ENCODE measurements at places on chromosomes 6 and 20.
A peak's percentile ranks its signal among the peaks of the same experiment; 100 is the strongest.

DNA sequence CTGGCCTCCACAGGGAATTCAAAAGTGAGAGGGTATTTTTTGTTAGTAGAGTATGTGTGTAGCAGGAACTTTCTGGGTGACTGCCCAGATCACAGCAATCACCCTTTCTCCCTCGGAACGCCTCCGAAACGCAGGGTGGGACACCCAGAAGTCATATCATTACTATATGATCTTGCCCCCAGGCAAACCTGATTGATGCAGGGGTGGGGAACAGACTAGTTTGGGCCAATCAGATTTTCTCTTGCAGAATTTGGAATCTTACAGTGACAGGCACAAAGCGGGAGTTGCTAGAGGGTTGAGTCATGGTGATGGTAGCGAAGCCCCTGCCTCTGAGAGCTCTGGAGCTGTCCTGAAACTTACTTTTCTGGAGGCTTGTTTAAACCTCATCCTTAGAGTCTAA is 16.5 kb upstream of the RPN2 start:
- no peak for DNase-seq

GRCh38 chr6:33935439-33936080 is 131.8 kb upstream of the MLN start:
- DNase-seq: no peak

GRCh38 chr6:30720738-30721197 is 616 bp downstream of the TUBB start:
- DNase-seq: peak; percentile 79

DNA sequence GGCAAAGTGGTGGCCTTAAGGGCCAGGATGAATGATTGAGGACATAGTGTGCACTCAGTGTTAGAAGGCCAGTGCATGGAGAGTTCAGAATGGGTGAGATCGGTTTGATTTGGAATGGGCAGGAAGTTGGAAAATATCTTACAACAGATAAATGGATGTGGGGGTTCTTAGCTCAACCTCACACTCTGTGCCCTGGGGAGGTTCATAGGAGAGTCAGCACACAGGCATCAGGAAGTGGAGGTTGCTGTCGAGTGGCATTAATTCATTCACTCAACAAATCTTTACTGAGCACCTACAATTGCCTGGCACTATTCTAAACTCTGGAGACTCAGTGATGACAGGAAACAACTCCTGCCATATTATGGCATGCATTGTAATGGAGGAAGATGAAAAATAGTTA is 313.7 kb upstream of the SUPT3H start:
- DNase-seq: no peak

- DNase-seq: no peak
Observed at GRCh38 chr6:169454204-169454871, 200.7 kb upstream of the THBS2 start.

GRCh38 chr20:17786221-17786718 is 86.5 kb downstream of the BANF2 start:
- DNase-seq: no peak

DNA sequence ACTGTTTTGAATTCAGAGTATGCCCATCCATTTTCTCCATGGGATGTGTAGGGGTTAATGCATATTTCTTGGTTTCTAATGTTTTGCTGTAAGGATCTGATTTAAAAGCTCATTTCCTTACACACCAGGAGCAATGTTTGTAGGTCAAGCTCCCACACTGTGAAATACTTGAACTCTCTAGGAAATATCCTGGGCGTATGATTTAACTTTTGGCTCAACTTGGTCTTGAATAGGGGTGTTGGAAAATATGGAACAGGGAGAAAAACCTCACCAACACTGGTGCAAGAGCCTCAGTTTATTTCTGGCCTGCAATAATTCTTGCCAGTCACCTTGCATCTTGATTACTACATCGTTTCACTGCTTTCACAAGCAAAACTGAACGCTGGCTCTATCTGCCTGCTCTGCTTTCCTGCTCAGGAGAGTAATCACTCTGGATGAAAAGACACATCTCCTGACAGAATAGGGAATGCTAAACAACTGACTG is 25.1 kb upstream of the RFPL4B start:
- DNase-seq: no peak

DNA sequence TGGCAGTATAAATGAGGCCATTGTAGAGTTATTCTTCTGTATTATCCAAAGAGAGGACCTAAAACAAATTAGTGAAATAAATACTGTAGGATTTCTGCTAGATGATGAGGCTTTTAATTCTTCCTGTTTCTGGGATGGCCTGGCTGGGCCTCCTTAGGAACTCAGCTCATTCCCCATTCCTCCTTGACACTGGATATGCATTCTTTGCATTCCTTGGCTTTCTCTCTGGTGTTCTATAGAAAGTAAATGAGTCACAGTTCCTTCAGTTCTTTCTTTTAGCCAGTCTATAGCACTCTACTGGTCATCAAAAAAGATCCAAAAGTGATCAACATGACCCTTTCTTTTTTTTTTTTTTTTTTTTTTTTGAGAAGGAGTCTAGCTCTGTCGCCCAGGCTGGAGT is 8.6 kb downstream of the OR10C1 start:
- no peak for DNase-seq

DNA sequence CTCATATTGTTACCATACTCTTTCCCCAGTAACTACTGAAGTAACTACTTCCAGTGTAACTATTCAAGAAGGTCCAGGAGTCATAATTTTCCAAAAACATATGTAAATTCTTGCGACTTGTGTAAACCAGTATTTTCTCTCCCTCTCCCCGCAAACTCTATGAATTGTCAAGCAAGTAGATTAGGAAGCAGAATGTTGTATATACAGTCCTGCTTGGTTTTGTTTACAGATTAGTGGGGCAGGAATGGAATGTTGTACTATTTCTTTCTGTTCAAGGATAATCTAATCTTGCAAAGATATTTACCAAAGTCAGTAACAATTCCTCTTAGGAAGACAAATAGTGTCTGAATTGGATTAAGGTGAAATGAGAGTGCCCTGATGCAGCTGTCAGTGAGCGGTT is 234.9 kb upstream of the PLN start:
- DNase-seq: no peak

GRCh38 chr20:35387334-35387733 is 24.4 kb downstream of the UQCC1 start:
- no peak for DNase-seq

GRCh38 chr6:109471105-109471810 is 11.8 kb downstream of the ZBTB24 start:
- DNase-seq: no peak

DNA sequence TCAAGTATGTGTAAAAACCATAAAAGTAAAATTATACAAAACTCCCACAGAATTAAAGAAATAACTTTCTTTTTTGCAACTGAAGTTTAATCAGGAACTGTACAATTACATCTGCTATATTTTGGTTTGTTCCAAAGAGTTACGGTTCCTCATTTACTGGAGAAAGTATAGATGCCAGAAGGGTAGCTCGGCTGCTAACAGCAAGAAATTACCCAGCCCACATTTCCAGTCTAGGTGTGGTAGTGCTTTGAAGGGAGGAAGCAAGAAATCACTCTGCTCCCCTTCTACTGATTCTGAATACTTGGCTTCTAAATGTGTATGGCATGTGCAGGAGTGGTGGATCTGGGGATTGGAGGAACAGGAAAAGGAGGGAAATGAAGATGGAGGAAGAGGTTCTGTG is 441.3 kb downstream of the CDC5L start:
- DNase-seq: no peak

DNA sequence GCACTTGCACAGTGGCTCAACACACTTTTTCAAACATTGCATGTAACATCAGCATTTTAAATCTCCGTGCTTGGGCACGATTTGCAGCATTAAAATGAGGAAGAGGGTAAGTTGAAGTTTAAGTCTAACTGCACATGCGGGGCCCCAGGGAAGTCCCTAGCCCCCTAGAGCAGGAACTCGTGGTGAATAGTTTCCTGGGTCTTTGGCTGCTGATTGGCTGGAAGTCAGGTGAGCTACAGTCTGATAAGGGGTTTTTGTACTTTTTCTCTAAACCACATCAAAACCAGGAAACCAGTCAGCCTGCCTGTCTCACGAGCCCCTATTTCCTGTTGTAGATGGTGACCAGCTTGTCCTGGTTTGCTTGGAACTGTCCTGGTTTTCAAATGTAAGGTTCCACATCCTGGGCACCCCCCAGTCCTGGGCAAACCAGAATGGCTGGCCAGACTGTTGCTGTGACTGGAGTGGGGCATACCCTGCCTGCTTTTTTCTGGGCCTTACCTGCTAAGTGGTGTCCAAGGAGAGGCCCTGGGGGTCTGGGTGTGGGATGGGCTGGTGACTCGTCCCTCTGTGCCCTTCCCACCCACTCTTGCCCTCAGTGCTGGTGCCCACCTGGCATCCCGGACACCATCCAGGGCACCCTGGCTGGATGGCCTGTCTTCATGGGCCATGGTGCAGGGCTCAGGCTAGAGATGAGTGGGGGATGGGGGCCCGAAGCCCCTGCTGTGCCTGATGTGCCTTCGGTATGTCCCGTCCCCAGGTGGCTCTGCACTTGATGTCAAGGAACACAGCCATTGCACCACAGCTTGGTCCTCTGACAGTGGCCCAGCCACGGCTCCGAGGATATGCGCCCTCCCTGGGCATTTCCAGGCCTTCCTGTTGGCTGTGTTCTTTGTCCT is 31.8 kb downstream of the SUN5 start:
- peak; percentile 83 for DNase-seq

DNA sequence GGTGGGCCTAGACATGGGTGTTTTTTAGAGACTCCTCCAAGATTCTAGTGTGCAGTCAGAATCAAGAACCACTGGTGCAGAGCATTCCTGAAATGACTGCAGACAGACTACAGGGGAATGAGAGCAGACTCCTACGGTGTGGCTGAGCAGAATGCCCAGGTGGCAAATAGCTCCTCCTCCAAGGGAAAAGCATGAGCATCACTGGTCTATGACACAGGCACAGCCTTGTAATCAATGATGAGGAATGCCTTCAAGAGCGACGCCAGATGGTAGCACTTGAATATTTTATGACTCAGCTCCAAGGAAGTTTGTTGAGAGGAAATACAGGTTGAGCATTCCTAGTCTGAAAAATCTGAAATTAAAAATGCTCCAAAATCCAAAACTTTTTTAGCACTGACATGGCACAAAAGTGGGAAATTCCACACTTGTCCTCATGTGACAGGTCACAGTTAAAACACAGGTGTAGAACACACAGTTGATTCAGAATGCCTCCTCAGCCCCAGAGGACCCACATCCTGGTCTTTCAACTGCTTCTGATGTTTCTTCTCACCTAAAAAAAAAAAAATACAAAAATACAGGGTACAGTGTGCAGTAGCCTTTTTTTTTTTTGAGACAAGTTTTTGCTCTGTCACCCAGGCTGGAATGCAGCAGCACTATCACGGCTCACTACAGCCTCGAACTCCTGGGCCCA is 10.6 kb upstream of the FAM8A1 start:
- DNase-seq: no peak

DNA sequence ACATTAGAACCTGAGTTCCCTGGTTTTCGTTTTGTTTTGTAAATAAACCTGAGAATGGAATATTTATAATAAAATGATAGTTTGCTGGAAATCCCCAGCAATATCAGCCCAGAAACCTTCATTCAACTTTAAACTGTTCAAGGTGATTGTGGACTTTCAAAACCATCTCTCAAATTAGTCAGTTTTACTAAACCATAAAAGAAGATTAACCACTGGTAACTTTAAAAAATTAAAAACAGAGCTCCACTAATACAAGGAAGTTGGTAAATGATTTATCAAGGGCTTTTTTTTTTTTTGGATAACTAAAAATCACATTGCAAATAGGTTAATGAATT is 10.0 kb downstream of the MBOAT1 start:
- no peak for DNase-seq

DNA sequence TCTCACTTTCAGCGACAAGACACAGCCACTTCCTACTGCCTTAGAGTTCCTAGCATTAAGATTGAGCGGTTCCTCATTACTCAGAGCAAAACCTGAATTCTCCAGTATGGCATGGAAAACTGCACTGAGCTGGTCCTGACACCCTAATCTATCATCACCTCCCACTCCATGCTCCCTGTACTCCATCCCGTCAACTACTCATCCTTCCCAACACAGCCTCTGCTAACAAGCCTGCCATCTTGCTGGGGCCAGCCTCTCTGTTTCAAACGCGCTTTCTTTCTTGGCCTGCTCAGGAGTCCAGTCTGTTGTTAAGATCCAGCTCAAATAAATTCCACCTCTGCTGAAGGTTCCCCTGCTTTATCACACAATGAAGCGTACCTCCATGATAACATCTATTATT is 12.0 kb downstream of the PRKN start:
- no peak for DNase-seq

DNA sequence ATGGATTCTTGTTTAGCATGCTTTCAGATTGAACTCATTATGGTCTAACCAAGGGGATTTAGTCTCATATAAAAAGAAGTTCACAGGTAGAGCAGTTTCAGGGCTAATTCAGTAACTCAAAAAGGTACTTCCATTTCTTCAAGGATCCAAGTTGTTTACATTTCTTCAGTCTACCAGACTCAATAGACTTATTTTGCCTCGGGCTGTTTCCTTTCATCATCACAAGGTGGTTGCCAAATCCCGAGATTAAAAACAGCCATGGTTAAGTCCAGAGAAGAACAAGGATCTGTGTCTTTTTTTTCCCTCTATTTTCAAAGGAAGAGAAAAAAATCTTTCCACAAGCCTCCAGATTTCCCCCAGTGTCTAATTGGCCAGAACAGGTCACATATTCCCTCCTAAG is 69.8 kb upstream of the SNX9 start:
- DNase-seq: no peak

- no peak for DNase-seq
Observed at GRCh38 chr20:35499271-35499670, 30.2 kb downstream of the C20orf173 start.

GRCh38 chr6:79094938-79095337 is 16.9 kb upstream of the PHIP start:
- no peak for DNase-seq

- DNase-seq: peak; percentile 79
Observed at GRCh38 chr20:48738399-48739304, 89.1 kb downstream of the PREX1 start.

DNA sequence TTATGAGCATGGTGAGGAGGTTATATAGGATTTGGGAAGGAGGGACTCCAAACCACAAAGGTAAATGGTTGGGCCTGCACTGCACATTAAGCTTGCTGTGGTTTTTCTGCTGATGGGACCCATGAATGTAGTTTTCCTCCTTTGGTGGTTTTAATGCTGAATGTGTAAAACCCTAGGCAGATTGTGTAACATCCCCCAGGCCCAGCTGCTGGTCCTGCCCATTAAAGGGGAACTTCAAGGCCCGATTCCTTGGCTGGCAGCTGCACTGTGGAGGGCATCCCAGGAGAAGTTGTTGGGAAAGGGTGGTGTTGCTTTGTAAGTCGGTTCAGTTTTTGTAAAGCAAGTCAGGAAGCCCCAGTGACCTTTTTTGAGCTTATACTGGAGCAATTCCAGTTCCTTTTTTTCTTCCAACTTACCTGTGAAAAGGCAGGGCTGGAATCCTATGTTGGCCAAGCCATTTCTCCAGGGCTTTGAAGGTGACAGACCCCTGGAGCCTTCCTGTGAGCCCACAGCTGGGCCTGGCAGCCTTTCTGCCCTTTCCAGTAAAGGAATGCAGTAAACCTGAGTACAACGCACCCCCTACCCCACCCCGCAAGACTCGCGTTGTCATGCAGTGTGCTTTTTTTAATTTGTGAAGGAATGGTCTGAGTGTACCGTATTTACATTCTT is 43.1 kb upstream of the NAA20 start:
- DNase-seq: no peak
